ENCODE measurements at places on chromosomes 2 and 18. TPM values are rescaled to one million over a fixed set of nuclear protein-coding genes. Genes with fewer than 3 reads are reported as not detected.
A peak's percentile ranks its signal among the peaks of the same experiment; 100 is the strongest.

DNA sequence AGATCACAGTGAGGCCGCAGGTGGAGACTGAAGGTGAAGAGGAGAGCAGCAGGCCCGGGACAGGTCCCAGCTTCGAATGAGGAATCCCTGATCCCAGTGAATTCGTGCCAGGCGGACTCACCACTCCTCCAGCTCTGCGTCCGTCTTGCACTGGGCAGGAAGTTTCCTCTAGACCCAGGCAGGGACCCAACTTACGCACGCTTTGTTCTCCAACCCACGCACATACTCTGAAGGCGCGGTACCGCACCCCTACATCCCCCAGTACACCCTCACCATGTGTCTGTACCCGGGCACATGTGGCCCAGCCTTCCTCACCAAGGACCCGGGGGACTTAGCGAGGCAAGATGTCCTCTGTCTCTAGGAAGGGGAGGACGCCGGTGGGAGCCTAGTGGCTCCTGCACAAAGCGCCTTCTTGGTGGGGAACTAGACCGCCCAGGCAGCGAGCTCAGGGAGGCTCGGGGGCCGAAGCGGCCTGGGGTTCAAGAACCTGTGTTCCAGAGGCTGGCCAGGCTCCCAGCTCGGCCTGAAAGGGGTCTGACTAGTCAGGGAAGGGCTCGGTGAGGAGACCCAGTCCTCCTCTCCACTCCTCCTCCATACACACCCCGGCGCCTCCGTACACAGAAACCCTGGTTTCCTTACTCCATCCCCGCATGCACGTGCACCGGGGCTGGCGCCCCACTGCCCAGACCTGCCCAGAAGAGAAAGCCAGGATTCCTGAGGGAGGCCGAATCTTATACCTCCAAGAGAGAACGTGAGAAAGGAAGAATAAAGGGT lies 38.3 kb upstream of the ATP6V1B1 start:
- DNase-seq: no peak

GRCh38 chr2:61179701-61180639 lies 18.0 kb downstream of the C2orf74 start:
- DNase-seq: no peak

- DNase-seq: no peak
These were observed 73.0 kb downstream of the FARSB start for GRCh38 chr2:222582928-222583327.

GRCh38 chr2:201358684-201359083 lies 1.5 kb upstream of the FLACC1 start:
- DNase-seq: peak; percentile 83

DNA sequence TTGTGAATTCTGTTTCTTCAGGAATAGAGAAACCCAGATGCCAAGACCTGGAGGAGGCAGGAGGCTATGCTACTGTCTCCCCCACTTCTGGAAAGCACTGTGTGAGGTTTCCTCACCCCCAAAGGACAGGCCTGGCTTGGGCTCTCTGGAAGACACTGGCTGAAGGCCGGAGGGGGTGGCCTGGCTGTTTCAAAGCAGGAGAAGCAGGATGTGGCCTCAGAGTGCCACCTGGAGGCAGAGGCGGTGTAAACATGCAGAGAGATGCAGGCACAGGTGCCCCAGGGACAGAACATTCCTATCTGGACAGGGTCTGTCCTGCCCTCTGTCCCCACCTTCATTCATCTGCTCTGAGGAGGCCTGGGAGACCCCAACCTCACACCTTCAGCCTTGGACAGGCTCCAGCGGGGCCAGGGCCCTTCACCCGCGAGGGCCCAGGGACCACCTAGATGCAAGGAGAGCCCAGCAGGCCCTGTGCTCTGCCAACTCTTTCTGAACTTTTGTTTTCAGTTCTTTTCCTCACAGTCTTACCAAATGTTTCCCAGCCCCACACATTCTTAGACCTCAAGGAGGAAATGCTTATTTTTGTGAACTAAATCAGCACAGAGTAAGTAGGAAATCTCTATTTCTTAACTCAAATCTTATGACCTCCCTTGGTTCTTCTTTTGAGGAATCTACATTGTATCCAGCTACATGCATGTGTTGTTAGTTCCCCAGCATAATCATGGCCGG lies 79.2 kb downstream of the LONRF2 start:
- DNase-seq: peak; percentile 33

- peak; percentile 44 for DNase-seq
These were observed 31.3 kb upstream of the MLPH start for GRCh38 chr2:237455764-237456163.

GRCh38 chr2:81195774-81196382 lies 891.3 kb upstream of the LRRTM1 start:
- DNase-seq: no peak

DNA sequence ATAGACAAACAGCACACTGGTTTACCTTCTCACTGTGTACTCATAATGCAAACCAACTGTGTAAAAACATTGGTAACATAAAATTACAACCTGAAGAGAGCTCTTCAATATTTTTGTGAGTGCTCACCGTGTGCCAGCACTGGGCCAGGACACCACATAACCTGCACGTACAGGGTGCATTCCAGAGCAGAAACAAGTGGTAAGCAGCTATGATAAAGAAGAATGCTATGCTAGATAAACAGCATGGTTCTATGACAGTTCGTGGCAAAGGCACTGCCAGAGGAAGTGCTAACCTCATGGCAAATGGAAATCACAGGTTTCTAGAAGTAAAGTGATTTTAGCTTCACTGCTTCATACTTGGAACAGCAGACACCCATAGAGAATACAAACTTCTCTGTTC lies 343.5 kb downstream of the MTX2 start:
- peak; percentile 75 for DNase-seq

The NTSR2 gene
- total RNA-seq: not detected

GRCh38 chr2:232586943-232587505 lies 36.5 kb downstream of the EIF4E2 start:
- DNase-seq: no peak

DNA sequence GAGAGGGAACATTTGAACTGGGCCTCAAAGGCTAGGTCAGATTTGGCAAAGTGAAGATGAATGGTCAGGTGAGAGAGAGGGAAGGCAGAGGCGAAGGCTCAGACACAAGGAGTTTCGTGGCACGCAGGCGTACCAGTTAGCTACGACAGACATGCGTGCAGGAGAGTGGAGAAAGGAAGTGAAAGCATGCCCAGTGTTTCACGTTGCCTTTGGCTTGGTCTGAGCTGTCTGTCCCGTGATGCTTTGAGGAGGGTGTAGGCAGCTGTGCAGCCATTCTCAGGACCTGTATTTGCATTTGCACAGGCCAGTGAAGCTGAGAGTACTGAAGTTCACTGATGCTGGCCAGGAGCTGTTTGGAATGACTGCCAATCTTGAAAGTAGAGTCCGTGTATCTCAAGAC lies 69.5 kb downstream of the HNRNPLL start:
- no peak for DNase-seq

The DNMT3A gene
- total RNA-seq: 29.5 TPM

The NXPH2 gene
- not detected for total RNA-seq

DNA sequence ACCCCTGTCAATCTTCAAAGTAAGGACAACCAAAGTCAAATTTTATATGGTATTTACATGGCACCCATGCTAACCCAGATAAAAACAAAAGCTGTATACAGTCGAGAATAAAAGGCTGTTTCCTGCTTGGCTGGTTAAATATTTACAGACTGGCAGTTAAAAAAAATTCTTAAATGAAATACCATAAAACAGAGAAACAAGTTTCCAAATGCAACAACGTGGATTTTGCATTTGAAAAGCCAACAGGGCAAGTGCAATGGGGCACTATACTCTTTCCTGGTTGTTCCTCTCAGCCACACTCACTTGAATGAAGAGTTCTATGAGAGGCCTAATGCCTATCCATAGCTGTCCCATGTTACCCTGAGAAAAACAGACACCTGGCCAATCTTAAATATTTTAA lies 6.1 kb upstream of the NR4A2 start:
- DNase-seq: peak; percentile 63

The GPR45 gene
- not detected for total RNA-seq

DNA sequence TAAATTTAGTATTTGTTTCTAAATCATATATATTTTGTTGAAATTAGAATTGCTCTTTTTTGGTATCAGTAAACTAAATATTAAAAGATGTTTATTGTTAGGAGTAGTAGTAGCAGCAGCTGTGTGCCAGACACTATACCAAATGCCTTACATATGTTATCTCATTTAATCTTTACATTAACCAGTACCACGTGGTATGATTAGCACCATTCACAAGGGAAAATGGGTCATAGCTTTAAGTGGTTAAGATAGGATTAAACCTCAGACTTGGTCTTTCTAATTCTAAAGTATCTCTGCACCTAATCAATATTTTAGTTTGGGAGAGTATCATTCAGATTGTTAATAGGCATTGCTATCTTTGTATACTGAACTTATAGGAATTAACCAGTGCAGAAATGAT lies 29.0 kb downstream of the PSMD14 start:
- no peak for DNase-seq

The SERPINE2 gene
- 107 TPM for total RNA-seq

The LCT gene
- total RNA-seq: not detected

DNA sequence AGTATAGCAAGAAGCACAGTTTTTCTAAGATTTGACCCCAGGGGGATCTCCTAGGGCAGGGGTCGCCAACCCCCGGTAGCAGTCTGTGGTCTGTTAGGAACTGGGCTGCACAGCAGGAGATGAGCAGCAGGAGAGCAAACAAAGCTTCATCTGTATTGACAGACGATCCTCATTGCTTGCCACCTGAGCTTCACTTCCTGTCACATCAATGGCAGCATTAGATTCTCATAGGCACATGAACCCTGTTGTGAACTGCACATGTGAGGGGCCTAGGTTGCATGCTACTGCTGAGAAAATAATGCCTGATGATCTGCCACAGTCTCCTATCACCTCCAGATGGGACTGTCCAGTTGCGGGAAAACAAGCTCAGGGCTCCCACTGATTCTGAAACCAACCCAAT lies 136.2 kb downstream of the RGPD3 start:
- no peak for DNase-seq

- no peak for DNase-seq
These were observed 42.1 kb upstream of the GCFC2 start for GRCh38 chr2:75752828-75753227.

GRCh38 chr2:1715184-1716013 lies 28.9 kb downstream of the PXDN start:
- DNase-seq: no peak

DNA sequence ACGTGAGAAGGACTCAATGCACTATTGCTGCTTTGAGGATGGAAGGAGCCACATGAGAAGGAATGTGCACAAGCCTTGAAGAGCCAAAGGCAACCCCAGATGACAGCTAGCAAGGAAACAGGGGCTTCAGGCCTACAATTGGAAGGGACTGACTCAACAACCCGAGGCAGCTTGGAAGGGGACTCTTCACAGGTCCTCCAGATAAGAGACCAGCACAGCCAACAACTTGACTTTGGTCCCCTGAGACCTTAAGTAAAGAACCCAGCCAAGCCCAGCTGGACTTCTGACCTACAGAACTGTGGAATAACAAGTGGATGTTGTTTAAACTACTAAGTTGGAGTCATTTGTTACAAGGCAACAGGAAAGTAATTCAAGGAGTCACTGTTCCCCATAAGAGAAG lies 277.2 kb downstream of the SUCLG1 start:
- no peak for DNase-seq

- no peak for DNase-seq
These were observed 13.1 kb upstream of the LGALSL start for GRCh38 chr2:64440843-64441242.

GRCh38 chr2:130915149-130915548 lies 78.4 kb downstream of the ARHGEF4 start:
- no peak for DNase-seq

GRCh38 chr2:100407563-100407962 lies 9.9 kb downstream of the CHST10 start:
- DNase-seq: no peak

GRCh38 chr2:10947005-10947440 lies 35.3 kb downstream of the KCNF1 start:
- DNase-seq: no peak

- DNase-seq: no peak
These were observed 1.0 kb downstream of the VIT start for GRCh38 chr2:36697424-36698066.

GRCh38 chr2:191318729-191319078 lies 73.5 kb downstream of the MYO1B start:
- peak; percentile 61 for DNase-seq

The VAMP5 gene
- 5.6 TPM for total RNA-seq

The TUBB8B gene
- not detected for total RNA-seq

DNA sequence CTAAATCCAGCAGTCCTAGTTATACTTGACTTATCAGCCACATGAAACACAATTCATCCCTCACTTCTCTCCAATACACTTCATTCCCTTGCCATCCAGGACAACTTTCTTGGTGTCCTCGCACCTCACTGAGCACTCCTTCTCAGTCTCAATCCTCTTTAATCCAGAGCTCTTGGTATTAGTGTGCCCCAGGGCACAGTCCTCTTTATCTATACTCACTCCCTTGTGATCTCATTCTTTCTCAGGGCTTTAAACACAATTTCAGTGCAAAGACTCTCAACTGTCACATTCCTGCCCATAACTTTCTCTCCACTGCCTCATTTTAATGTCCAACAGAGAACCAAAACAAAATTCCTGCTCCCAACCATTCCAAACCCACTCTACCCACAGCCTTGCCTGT lies 60.8 kb upstream of the SPOPL start:
- no peak for DNase-seq

DNA sequence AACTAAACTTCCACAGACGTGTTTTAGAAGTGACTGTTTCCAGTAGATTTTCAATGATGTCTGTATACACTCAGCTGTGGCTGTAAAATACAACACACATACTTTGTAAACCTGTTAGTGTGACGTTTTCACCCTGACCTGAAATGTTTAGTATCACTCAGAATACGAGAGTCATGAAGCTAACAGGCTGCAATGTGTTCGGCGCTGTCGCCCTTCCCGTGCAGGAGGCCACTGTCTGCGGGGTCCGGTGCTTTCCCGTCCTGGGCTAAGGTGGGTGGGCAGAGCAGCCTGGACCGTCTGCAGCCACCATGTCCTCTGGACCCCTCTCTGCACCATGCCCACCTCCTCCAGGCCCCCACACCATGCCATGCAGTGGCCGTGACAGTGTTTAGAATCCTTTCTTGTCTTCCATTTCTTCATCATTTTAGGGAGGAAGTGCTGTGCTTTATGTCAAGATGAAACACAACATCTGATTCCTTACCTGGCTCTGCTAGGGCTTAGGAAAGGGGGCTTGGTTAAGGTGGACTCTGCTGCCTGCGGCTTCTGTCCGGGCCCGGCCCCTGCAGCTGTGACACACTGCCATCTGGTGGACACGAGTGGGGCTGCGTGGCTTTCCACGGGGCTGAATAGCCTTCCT lies 53.8 kb upstream of the RBM44 start:
- peak; percentile 24 for DNase-seq

The CNRIP1 gene
- 1.6 TPM for total RNA-seq

DNA sequence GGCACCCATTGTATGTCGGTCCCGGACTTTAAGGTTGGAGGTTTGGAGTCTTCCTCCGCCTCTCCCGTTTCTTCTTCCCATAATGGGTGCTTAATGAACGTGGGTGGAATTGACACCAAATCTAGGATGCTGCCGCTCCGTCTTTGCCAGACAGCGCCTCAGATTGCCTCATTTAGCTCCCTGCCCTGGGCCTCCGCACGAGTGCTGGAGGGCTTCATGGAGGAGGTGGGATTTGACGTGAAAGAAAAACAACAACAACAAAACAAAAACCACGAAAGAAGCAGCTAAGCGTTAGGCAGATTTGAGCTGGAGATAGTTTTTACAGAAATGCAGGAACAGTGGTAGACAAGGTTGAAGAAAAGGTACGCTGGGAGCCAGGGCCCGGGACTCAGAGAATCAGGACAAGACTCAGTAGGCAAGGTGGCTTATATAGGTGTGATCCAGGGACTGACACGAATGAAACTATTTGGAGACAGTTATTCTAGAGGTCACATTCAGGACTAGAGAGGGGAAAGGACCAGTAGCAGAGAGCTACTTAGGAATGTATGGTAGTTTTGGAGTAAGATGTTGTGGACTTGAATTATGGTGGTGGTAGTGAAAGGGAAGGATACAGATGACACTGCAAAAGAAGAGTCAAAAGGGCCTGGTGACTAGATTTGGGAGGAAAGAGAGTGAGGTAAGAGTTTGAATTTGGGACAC lies 605 bp downstream of the ZNF2 start:
- no peak for DNase-seq

Measured in renal cortical epithelial cell (primary cell).